ENCODE measurements at places on chromosomes 1 and 21.

DNA sequence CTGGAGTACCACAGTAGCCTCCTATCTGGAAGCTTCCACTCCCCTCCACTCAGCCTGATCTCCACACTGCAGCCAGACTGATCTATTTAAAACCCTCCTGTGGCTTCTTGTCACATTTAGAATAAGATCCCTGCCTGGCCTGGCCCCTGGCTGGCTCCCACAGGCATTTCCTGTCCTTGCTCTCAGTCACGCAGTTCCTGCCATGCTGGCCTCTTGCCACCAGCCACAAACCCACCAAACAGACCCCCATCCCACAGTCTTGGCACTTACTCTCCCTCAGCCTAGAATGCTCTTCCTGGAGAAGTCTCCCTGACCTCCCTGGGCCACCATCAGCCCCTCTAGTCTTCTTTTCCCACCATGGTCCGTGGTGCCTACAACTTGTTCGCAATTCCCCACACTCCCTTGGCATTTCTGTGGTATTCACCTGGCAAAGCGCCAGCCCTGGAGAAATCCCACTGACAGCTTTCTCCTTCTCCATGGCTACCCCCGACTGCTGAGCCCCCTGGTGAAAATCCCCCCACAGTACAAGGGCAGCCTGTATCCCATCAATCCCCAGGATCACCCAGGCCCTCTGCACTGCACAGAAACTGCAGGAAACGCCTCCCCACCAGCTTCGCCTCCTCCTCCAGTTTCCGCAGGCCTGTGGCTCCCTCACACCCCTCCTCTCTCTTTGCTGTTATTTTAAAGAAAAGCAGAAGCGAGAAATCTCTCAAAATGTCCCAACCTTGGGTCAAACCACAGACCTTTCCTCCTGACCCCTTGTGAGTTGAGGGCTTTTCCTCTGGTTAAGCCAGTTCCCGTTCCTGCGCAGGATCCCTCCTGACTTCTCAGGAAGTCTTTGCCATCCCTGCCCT lies 94.5 kb downstream of the SYT2 start:
- DNase-seq, result no peak

DNA sequence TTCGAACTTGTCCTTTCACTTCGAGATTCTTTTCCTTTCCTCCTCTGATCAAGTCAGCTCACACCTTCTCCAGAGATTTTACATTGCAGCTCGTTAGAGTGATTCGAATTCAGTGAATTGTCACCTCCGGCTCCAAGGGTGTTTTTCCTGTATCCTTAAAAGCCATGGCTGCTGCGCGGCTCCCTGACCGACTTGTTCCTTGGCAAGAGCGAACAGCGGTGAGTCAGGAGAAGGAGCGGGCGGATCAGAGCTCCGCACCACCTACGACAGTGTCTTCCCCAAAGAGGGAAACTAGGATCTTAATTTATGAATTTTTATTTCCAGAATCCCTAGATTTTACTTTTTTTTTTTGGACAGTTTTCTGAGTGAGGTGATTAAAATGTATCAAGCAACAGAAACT lies 204.4 kb upstream of the ADGRL2 start:
- no peak for DNase-seq

GRCh38 chr1:71081697-71082080 lies 854 bp upstream of the ZRANB2 start:
- DNase-seq, result peak; percentile 15

DNA sequence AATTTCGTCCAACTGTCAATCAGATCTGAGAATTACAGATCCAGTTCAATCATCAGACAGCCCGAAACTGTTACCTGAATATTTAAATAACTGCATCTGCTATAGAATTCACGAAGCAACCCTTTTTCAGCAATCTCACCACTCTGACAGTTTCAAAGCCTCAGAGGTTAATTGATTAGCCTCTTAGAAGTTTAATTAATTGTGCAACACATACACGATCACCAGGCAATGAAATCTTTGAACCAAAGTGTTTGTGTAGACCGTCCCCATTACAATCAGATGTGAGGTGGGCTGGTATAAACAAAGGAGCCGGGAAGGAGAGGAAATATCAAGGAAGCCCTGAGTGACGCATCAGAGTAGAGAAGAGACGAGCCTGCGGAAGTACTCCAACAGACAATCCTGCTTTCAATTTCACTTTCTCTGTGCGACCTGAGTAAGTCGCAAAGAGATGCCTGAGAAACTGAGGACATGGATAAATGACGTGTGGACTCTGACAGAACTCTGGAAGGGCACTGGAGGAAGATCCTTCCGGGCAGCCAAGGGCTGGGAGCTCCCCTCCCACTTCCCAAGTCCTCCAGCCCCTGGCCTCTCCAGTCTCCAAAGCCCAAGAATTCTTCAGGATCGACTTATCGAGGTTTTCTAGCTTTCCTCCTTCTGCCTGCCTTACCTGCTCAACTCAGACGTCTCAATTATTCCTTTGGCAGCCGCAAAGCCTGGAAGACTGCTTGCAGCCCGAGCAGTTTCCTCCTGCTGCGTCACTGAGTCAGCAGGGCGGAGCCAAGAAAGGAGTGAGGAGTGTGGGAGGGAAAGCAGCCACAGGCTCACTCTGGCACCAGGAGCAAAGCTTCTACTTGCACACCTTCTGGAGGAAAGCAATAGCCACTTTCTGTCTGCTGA lies at the start of gene RNASEL:
RNASEL (minus strand) TSS at position 757 of the 897 bp plus-strand sequence. CDS start 2,450 bp downstream, outside the sequence.
- DNase-seq, result peak; percentile 70

- DNase-seq, result peak; percentile 83
Measured at GRCh38 chr21:38126666-38127303, 130.0 kb upstream of the KCNJ15 start.

- no peak for DNase-seq
Measured at GRCh38 chr1:53049574-53049967, 12.4 kb upstream of the PODN start.

DNA sequence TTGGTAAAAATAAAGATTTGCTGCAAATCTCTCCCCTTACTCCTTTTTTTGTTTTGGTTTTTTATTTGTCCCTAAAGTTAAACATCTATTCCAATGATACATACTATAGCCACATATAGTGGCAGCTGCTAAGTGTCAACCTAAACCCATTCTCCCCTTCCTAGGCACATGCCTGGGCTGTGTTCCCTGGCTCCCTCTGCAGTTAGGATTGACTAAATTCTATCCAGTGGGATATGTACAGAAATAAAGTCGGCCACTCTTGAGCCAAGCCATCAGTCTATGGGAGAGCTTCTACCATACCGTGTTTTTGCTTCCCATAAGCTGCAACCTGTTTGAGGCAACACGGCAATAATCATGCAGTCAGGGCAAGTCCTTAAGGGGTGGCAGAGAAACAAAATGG lies 23.6 kb downstream of the MCOLN3 start:
- DNase-seq, result peak; percentile 15
